ENCODE measurements at places on chromosomes 5 and 9. TPM values are rescaled to one million over a fixed set of nuclear protein-coding genes. Genes with fewer than 3 reads are reported as not detected.

GRCh38 chr9:70411930-70412831, 2.3 kb downstream of the KLF9 start:
- peak; percentile 63 for DNase-seq

DNA sequence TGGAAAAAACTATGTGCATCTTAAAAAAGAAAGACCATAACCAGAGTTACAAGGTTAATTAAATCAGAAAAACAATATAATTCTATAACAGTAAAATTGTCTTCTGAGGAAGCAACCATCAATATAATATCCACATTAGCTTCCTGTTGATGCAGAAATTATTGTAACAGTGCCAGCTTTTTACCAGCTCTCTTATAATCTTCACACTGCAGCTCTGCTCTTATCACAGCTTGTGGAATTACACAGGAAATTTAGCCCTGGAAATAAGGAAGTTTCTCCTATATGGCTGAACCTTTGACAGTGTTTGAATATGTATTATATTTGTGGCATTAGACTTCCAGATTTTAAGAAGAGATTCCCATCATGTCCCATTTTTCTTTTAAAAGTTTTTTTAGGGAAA, 49.1 kb upstream of the TEK start:
- no peak for DNase-seq

- no peak for DNase-seq
Observed at GRCh38 chr9:27145143-27145542, 36.1 kb downstream of the TEK start.

DNA sequence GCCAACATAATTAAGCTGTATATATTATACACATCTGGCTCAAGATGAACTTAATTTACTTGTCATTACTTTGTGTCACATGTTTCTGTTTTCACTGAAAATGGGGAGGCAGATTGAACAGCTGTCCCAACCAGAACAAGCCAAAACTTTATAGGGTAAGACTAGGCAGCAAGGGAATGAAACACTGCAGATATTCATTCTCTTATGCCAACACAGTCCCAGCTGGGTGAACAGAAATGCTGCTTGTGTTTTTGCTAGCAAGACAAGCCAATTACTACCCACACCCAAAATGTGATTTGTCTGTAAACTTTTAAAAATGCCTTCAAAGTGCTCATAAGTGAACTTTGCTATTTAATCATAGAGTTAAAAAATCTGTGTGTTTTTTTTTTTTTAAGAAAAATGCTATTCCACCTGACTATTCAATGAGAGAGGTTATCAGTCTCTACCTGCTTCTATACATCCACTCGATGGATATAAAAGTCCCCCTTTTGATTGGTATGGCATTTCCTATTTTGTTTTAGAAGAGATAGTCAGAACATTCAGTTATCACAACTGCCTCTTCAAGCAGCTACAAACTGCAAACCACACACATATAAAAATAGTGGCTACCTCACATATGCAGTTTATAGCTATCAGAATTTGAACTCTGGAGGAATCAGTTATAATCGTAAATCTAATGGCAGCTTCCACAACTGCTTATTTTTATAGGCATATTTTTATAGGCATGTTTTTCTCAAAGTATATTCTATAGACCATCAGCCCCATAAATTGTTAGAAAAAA, 91.9 kb upstream of the PPP1R2B start:
- no peak for DNase-seq

GRCh38 chr5:171599957-171600612, 180.6 kb downstream of the FGF18 start:
- DNase-seq = no peak

The LCN15 gene
- not detected for total RNA-seq

DNA sequence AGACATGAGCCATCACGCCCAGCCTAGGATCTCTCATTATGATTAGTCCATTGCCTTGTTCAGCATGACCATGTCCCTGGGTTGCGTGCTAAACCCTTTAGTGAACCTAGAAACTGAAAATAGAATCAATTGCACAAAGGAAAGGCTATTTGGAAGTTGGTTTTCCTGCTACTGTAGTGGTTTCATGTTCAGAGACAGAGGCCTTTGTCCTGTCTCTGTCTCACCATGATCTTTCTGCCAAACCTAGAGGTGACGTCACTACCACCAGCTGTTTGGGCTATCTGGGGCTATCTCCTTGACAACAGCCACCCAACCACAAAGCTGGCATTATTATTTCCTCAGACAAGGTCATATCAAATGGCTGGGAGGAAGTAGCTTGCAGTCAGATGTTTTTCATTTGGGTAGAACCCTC, 4.0 kb upstream of the CDK5RAP2 start:
- DNase-seq = peak; percentile 28

The BARHL1 gene
- total RNA-seq = not detected

DNA sequence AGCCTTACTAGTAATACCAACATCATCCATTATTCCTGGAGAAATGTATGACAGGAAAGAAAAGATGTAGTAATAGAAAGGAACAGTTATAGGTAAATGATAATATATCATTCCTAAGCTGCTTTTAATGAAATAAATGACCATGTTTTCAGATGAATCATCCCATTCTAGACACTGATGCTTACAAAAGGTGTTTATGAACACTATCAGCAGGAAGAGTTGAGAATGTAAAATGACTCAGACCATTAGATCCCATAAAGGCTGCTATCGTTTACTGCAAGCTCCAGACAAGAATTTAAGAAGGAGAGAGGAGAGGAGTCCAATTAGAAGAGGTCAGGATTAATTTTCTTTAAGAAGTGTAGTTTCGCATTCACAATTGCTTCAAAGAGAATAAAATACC, 1033.5 kb downstream of the EFNA5 start:
- no peak for DNase-seq

The BRD8 gene
- total RNA-seq = 50.9 TPM

The ASPN gene
- total RNA-seq = 9.9 TPM

The HACD4 gene
- 11.7 TPM for total RNA-seq

DNA sequence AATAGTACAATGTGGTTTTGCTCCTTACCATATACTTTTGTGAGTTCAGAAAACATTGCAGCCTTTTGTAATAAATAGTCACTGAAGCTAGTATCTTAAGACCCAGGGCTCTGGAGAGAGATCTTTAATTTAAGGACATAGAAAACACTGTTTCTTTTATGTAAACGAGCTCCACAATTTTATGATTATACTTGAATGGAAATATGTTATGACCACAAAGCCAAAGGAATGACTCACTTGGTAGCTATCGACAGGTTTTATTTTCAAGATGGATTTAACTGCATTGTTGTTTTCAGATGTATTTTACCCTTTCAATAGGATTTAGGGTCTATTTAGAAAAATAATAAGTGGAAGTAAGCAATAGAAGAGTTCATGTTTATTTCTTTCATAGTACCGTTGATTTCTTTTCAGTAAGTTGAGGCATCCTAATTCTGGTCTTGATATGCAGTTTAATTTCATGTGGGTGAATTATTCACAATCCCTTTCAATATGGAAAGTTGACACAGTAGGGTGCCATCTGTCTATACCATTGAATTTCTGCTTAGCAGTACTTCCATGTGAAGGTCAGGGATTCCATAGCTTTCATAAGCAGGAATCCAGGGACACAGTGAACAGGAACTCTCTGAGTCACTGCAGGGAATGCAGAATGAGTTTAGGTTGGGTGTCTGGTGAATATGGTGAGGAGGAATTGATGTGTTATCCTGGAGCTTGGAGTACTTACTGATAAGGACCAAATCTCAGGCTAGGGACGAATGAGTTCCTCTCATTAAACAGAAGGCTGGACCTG, 157.6 kb downstream of the CD180 start:
- DNase-seq = no peak

GRCh38 chr5:146428658-146429057, 18.5 kb upstream of the TCERG1 start:
- no peak for DNase-seq

- DNase-seq = peak; percentile 41
Observed at GRCh38 chr5:54309276-54309675, 1.1 kb downstream of the ARL15 start.

GRCh38 chr5:42919600-42919999, 107.9 kb upstream of the SELENOP start:
- DNase-seq = no peak

- peak; percentile 75 for DNase-seq
Observed at GRCh38 chr5:11903614-11904264, 507 bp downstream of the CTNND2 start.

GRCh38 chr5:141632650-141633049, 4.0 kb downstream of the HDAC3 start:
- no peak for DNase-seq

GRCh38 chr5:171850324-171850947, 64.8 kb downstream of the SMIM23 start:
- no peak for DNase-seq

GRCh38 chr5:152638996-152639552, 234.0 kb upstream of the NMUR2 start:
- no peak for DNase-seq

- DNase-seq = no peak
Observed at GRCh38 chr5:72177538-72177937, 70.3 kb downstream of the MAP1B start.

The TMEFF1 gene
- not detected for total RNA-seq

The PARP8 gene
- total RNA-seq = 54.2 TPM

GRCh38 chr9:18269561-18269960, 204.4 kb upstream of the ADAMTSL1 start:
- no peak for DNase-seq

DNA sequence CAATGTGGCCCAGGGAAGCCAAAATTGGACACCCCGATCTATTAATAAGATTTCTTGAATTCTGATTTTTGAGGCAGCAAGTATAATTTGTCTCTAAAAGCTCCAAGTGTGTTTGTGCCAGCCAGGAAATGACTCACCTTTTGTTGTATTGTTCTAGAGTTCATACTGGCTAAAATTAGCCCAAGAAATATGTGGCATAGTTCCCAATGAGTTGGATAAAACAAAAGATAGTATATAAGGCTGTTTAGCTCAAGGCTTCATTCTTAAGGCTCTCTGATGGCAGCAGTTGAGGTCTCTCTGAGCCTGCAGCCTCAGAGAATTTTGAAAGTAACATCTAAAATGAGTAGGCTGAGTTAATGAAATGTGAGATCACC, 21.6 kb downstream of the HMGXB3 start:
- peak; percentile 52 for DNase-seq

The GALNT12 gene
- 56.0 TPM for total RNA-seq
